ENCODE measurements at places on chromosomes 11 and 22.

DNA sequence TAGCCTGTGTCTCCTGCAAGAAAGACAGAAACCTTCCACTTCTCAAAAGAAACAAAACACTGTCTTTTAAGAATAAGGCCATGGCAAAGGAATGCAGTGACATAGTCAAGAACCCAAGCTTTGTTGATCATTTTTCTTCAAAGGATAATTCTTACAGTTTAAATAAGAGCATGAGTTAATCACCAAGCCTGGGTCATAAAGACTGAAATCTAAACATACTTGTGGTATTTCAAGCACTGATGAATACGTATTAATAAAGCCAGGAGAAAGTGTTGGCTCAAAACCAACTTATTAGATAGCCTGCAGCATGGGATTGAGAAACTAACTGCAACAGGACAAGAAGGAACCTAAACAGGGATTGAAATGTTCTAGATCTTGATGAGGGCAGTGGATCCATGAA is 143.3 kb upstream of the MTNR1B start:
- DNase-seq: no peak

- DNase-seq: no peak
Measured at GRCh38 chr11:128872594-128872993, 5.5 kb upstream of the KCNJ1 start.

- DNase-seq: no peak
Measured at GRCh38 chr11:57787920-57788702, 26.5 kb downstream of the CTNND1 start.

GRCh38 chr11:102552447-102553194 is 22.1 kb upstream of the MMP7 start:
- DNase-seq: no peak

DNA sequence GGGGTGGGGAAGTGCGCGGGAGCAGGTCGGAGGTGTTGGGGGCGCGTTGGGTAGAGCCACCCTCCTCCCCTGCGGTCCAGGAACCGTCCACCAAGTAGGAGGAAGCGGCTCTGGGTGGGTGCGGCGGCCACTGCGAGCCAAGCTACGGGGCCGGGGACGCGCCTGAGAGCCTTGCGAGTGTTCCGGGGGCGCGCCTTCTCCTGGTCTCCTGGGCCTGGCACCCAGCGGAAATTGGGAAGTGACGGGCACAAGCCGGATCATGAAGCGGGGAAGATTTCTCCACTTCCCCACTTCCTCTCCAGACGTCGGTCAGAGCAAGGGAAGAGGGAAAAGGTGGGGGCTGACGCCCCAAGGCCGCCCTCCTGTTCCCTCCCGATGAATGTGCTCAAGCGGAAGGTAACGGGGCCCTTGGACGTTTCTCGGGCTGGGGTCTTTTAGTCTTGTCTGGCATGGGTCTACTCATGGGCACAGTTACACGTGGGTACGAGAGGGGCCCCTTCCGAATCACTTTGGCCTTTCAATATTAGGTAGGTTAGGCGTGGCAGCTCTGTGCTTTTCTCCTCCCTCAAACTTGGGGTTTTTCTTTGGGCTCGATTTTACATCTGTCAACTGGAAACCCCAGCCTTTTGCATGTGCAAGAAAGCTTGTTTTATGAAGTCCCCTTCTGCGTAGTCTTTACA is 865 bp downstream of the RBM14 start:
- no peak for DNase-seq

DNA sequence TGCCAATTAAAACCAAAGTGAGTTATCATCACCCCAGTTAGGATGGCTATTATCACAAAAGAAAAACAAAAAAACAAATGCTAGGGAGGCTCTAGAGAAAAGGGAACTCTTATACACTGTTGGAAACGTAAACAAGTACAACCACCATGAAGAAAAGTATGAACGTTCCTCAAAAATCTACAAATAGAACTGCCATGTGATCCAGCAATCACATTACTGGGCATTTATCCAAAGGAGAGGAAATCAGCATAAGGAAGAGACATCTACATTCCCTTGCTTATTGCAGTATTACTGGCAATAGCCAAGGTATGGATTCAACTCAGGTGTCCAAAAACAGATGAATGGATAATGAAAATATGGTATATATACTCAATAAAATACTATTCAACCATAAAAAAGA is 1145.1 kb downstream of the LRRC4C start:
- no peak for DNase-seq

DNA sequence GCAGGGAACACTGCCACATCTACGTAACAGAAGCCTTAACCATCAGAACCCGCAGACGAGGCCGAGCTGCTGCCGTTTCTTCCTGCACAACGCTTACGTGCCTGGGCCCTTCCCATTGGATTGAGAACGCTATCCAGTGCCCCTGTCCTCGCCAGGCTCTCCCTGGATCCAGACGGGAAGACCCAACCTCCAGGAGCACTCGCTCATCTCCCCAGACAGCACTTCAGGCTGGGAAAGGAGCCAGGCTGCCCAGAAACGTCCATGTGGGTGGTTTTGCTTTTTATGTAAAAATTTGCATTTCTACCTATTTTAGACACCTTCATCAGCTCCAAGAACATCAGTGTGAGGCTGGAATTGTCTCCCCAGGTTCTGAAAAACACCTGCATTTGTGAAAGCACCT is 7.3 kb upstream of the CRYBB3 start:
- DNase-seq: no peak

DNA sequence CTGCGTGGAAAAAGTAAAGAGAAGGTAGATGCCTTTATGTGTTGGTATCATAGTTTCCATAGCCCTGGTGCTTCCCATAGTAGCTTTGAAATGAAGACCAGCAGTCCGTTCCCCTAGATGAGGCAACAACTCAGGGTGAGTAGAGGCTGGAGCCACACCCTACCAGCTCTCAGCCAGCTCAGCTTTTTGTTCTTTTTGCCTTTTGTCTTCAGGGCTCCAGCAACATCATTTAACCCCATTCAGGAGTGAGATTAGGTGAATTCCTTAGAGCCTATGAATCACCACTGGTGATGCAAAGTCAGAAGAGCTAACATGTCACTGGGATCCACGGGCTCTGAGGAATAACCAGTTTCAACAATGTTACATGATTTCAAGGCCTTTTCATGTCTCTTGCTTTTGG is 14.0 kb upstream of the SESN3 start:
- DNase-seq: no peak

DNA sequence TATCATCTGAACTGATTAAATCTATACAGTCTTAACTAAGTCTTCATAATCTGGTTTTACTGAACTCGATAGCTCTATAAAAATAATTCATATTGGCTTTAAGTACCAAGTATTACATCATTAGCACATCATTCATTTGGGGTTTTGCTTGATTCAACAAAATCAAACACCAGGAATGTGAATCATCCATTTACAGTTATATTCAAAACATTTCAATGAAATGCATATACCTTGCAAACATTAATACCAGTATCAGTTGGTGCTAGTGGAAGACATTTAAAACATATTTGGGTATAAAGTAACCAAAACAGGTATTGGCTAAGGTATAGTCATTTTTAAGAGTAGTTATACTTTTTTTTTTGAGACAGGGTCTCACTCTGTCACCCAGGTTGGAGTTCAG is 12.2 kb upstream of the CCDC89 start:
- DNase-seq: no peak
